ENCODE measurements at places on chromosomes 11 and 22. TPM values are rescaled to one million over a fixed set of nuclear protein-coding genes. Genes with fewer than 3 reads are reported as not detected.
A peak's percentile ranks its signal among the peaks of the same experiment; 100 is the strongest.

Gene KIAA1671
- total RNA-seq = 27.5 TPM

Gene FXYD2
- not detected for total RNA-seq

GRCh38 chr11:68362801-68363379 is 50.5 kb downstream of the LRP5 start:
- no peak overlapping the region for H3K4me3 ChIP-seq
- DNase-seq = no peak
- no peaks in the 10 kb centered on the region for H3K27me3 ChIP-seq
- H3K27ac ChIP-seq = no peak overlapping the region

GRCh38 chr22:24819911-24820461 is 14.0 kb downstream of the SGSM1 start:
- H3K36me3 ChIP-seq = no peaks in the 10 kb centered on the region
- H3K4me3 ChIP-seq = no peak overlapping the region
- H3K27me3 ChIP-seq = peaks cover 38% of the 10 kb centered on the region
- H3K27ac ChIP-seq = no peak overlapping the region

Gene CNTF
- 1.3 TPM for total RNA-seq

GRCh38 chr11:86717817-86718501 is 45.5 kb upstream of the ME3 start:
- no peak overlapping the region for H3K4me3 ChIP-seq
- no peak for DNase-seq
- peaks cover 50% of the 10 kb centered on the region for H3K4me1 ChIP-seq
- peak overlapping the region; percentile 84 for H3K27ac ChIP-seq

DNA sequence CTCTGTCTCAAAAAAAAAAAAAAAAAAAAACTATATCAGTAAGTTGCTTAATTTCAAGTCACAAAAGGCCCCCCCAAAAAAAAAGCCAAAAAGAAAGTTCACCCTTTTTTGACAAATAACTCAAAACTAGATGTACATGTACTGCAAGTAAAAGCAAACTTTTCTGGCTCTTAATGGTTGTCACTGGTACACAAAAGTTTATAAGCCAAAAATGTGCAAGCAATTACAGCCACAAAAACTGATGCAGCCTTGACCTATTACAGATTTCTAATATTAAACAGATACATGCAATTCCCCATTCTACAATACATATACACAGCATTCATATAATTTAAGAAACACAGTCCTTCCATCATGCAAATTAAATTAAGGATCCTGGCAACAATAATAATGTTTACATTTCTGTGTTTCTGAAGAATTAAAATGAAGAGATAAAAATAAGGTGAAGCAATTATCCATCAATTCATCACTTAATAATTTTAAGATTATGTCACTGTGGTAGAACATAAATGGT is 18.6 kb downstream of the PICALM start:
- no peak overlapping the region for H3K4me3 ChIP-seq
- H3K27me3 ChIP-seq = no peaks in the 10 kb centered on the region
- H3K27ac ChIP-seq = no peak overlapping the region

Gene OR10A2
- total RNA-seq = not detected

Gene TMA7B
- total RNA-seq = not detected

Gene NUDT22
- 56.6 TPM for total RNA-seq

Gene NPAS4
- 1.2 TPM for total RNA-seq

Gene CSNK2A3
- 1.2 TPM for total RNA-seq

Gene NFAM1
- not detected for total RNA-seq

DNA sequence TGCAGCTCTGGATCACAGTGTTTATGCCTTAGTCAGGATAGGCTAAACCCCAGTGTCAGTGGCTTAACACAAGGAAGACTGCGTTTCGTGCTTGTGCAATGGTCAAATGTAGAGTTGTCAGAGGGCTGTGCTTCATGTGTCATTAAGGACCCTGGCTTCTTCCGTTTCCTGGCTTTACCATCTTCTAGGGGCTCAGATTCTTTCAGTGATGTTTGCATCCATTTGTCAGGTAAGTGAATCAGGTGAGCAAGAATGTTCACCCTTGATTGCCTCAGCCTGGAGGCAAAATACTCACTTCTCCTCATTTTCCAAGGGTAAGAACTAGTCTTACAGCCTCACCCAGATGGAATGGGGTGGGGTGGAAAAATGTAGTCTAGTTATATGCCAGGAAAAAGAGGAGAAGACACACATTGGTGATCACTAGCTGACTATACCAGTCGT is 20.5 kb upstream of the AMOTL1 start:
- no peak overlapping the region for H3K4me3 ChIP-seq
- no peak overlapping the region for H3K27ac ChIP-seq
- H3K36me3 ChIP-seq = no peaks in the 10 kb centered on the region
- H3K4me1 ChIP-seq = peaks cover 34% of the 10 kb centered on the region
- no peak for DNase-seq
- no peaks in the 10 kb centered on the region for H3K27me3 ChIP-seq

Gene IL18
- total RNA-seq = 0.85 TPM

DNA sequence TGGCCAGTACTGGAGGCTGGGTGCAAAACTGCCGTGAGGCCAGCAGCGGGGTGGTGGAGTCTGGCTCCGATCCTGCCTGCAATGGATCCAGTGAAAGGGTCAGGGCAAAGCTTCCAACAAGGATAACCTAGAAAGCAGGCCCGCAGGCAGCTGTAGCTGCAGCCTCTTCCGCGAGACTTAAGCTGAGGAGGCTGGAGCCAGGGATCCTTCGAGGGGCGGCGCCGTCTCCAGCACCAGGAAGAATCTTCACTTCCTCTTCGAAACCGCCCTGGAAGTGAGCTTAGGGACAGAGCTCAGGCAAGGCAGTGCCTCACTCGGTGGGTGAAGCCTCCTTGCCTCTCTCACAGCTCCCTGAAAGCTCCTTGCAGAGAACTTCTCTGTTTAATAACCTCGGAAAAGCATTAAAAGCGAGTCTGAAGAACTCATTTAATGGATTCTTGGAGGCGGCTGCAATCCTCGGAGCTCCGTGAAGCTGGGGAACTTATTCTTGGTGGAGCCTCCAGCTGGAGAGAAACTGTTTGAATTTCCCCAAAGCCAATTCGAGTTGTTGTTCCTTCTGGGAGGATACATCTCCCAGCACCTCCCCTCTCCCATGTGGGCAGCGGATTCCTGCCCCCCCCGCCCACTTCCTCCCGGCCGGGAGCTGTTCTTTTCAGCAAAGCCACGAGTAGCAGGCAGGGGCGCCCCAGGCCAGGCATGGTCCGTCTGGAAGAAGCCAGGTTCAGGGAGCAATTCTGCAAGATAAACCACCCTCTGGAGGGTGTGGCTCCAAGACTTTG is 169.9 kb downstream of the CTTN start:
- H3K27ac ChIP-seq = peak overlapping the region; percentile 85
- H3K4me1 ChIP-seq = peaks cover 14% of the 10 kb centered on the region

Gene OR56A1
- not detected for total RNA-seq

Gene PKNOX2
- 34.9 TPM for total RNA-seq

- H3K27ac ChIP-seq = no peak overlapping the region
- no peaks in the 10 kb centered on the region for H3K36me3 ChIP-seq
- no peak overlapping the region for H3K4me3 ChIP-seq
- H3K27me3 ChIP-seq = peaks cover 20% of the 10 kb centered on the region
- peaks cover 9% of the 10 kb centered on the region for H3K4me1 ChIP-seq
These were observed 30.4 kb downstream of the COMMD9 start for GRCh38 chr11:36258730-36259360.

Gene STIM1
- 50.7 TPM for total RNA-seq

GRCh38 chr11:36362902-36363301 is 66.8 kb downstream of the PRR5L start:
- no peak for DNase-seq
- no peaks in the 10 kb centered on the region for H3K27me3 ChIP-seq
- H3K36me3 ChIP-seq = no peaks in the 10 kb centered on the region
- H3K27ac ChIP-seq = peak overlapping the region; percentile 99

DNA sequence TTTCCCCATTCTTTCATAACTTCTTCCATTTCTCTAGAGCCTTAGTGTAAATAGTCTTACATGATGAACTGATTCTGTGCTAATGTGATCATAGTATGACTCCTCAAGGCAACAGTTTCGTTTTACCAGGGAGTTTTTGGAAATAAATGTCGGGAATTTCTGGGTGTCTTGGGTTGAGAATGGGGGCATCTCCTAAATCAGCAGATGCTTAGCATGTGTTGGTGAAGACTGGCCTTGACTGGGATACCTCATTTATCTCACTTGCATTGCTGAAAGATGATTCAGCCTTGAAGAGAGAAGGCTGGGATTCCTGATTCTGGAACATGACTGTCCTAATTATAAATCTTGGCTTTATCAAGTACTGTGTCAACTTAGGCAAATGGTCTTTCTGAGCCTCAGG is 115.7 kb upstream of the C11orf87 start:
- H3K27ac ChIP-seq = no peak overlapping the region
- H3K4me1 ChIP-seq = no peaks in the 10 kb centered on the region
- peaks cover 6% of the 10 kb centered on the region for H3K27me3 ChIP-seq

GRCh38 chr22:28175730-28176492 is 256.9 kb upstream of the PITPNB start:
- peaks cover 8% of the 10 kb centered on the region for H3K4me1 ChIP-seq
- DNase-seq = no peak
- H3K36me3 ChIP-seq = no peaks in the 10 kb centered on the region
- no peak overlapping the region for H3K4me3 ChIP-seq
- no peaks in the 10 kb centered on the region for H3K27me3 ChIP-seq
- H3K27ac ChIP-seq = peak overlapping the region; percentile 32

Gene MS4A12
- not detected for total RNA-seq

Gene KCNK4
- total RNA-seq = 0.22 TPM

GRCh38 chr22:20061481-20061861 is 18.6 kb upstream of the DGCR8 start:
- no peak overlapping the region for H3K27ac ChIP-seq
- H3K27me3 ChIP-seq = no peaks in the 10 kb centered on the region
- H3K4me1 ChIP-seq = no peaks in the 10 kb centered on the region
- H3K36me3 ChIP-seq = peaks cover 23% of the 10 kb centered on the region
- no peak overlapping the region for H3K4me3 ChIP-seq

- no peak overlapping the region for H3K27ac ChIP-seq
- no peak for DNase-seq
- no peak overlapping the region for H3K4me3 ChIP-seq
- H3K27me3 ChIP-seq = peaks cover 1% of the 10 kb centered on the region
- H3K36me3 ChIP-seq = no peaks in the 10 kb centered on the region
- no peaks in the 10 kb centered on the region for H3K4me1 ChIP-seq
These were observed 47.8 kb downstream of the FANCF start for GRCh38 chr11:22577854-22578253.

Gene MS4A4A
- not detected for total RNA-seq

Gene SAA1
- not detected for total RNA-seq

- no peak overlapping the region for H3K4me3 ChIP-seq
- H3K4me1 ChIP-seq = peaks cover 10% of the 10 kb centered on the region
- H3K27ac ChIP-seq = no peak overlapping the region
- no peak for DNase-seq
- no peaks in the 10 kb centered on the region for H3K36me3 ChIP-seq
These were observed 77.5 kb upstream of the SEPTIN5 start for GRCh38 chr22:19636696-19637407.

DNA sequence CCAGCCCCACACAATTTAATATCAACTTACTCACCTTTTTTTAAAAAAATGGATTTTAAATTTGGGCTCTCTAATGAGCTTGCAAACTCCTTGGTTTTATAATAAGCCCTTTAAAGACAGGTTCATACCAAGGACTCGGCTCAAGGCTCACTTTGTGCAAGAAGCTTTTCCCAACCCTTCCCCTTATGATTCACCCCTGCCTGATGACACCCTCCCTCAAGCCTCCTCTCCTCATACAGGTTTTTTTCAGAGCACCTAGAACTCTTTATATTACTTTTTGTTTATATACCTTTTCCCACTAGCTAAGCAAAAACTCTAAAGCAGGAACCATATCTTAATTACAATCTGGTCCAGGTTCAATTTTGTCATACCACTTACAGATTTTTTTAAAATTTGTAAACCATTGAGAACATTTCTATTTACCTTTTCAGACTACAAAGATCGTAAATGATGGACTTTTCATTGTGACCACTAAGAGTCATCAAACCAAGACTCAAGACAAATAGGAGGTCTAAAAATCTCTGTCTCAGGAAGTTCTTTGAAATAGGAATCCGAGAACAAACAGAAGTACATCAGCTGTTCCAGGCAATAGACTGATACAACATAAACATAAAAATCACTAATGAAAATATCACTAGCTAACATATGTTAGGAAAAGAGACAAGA is 13.1 kb upstream of the EXPH5 start:
- no peak for DNase-seq
- peak overlapping the region; percentile 24 for H3K27ac ChIP-seq
- no peaks in the 10 kb centered on the region for H3K36me3 ChIP-seq
- no peaks in the 10 kb centered on the region for H3K27me3 ChIP-seq

DNA sequence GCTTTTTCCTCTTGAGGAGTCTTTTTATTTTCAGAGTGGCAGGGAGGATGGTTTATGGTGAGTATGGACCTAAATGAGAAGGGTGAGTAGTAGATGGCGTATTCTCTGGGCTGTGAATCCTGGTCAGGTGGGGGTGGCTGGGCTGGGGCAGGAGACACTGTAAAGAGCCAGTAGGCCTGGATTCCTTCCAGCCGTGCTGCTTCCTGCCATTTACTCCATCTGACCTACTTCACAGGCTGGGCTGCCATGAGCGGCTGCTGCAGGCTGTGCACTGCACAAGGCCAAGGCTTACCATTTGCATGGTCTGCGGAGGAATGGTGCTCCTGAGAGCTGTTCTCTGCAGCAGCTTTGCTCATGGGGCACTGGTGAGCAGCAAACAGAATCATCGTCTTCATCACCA is 297.6 kb downstream of the KIRREL3 start:
- DNase-seq = no peak
- H3K27me3 ChIP-seq = no peaks in the 10 kb centered on the region
- H3K4me1 ChIP-seq = peaks cover 20% of the 10 kb centered on the region
- no peaks in the 10 kb centered on the region for H3K36me3 ChIP-seq

- no peaks in the 10 kb centered on the region for H3K36me3 ChIP-seq
- H3K27ac ChIP-seq = no peak overlapping the region
- DNase-seq = no peak
- no peaks in the 10 kb centered on the region for H3K27me3 ChIP-seq
These were observed 332.8 kb upstream of the PLET1 start for GRCh38 chr11:112593440-112593839.

Gene CHRM1
- not detected for total RNA-seq

DNA sequence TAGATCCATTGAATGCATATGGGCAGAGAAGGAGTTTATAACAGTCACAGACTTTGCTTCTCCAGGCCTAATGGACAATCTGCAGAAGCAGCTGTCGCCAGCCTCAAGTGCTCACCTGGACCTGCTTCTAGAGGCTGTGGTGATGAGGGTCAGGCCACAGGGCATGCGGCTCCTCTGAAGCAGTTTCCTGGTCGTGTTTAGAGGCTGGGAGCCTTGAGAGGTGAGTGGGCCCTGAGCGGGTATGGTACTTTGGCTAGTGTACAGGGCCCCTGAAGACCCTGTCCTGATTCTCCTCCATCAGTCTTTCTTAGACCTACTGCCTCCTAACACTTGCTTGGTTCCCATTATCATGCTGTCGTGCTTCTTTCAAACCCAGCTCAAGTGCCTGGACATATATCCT is 41.2 kb downstream of the NXPE2 start:
- no peaks in the 10 kb centered on the region for H3K36me3 ChIP-seq
- no peaks in the 10 kb centered on the region for H3K4me1 ChIP-seq
- no peak overlapping the region for H3K27ac ChIP-seq
- peaks cover 35% of the 10 kb centered on the region for H3K27me3 ChIP-seq
- no peak overlapping the region for H3K4me3 ChIP-seq

Gene SEPTIN3
- 0.92 TPM for total RNA-seq

Measured in chondrocyte (in vitro differentiated cells).